Stimulated activated CD8-positive, alpha-beta memory T cell treated with anti-CD3 and anti-CD28 coated beads, Interleukin-4, amount 100 ng/mL, for 4 hours (primary cell): ENCODE measurements at places on chromosomes 1 and 21.

GRCh38 chr21:45550522-45551210 lies 8.4 kb upstream of the SLC19A1 start:
- DNase-seq, result no peak

DNA sequence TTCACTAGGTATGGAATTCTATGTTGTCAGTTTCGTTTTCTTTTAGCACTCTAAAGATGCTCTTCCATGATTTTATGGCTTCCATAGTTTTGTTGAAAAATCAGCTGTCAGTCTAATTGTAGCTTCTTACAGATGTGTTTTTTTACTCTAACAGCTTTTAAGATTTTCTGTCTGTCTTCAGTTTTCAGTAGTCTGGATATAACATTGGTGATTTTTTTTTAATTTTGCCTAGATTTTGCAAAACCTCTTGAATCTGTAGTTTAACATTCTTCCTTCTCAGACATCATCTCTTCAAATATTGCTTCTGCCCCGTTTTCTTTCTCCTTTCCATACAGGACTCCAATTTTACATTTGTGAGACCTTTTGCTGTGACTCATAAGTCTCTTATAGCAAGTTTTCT lies 17.9 kb upstream of the DYRK1A start:
- no peak for DNase-seq

DNA sequence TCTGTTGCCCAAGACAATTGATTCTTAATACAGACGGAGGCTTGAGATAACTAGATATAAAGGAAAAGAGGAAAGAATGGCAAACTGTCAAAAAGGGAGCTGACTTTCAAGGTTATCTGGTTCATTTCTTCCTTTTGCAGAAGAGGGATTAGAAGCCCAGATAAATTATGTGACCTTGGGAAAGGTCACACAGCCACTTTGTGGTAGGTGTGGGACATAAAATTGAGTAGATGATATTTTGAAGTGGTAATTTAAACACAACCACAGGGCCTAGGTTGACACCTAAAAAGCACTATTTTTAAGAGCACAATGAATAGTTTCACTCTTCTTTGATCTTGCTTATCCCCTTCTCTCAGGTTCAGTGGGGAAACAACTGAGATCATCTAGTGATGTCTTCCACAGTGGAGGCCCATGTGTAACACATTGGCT lies 16.9 kb upstream of the KIAA0040 start:
- DNase-seq, result no peak

DNA sequence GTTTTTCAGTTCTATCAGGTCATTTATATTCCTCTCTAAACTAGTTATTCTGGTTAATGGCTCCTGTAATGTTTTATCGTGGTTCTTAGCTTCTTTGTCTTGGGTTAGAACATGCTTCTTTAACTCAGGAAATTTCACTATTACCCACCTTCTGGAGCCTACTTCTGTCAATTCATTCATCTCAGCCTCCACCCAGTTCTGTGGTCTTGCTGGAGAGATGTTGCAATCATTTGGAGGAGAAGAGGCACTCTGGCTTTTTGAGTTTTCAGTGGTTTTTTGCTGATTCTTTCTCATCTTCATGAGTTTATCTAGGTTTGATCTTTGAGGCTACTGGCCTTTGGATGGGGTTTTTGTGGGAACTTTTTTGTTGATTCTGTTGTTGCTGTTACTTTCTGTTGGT lies 213.0 kb downstream of the BRINP2 start:
- DNase-seq, result no peak

DNA sequence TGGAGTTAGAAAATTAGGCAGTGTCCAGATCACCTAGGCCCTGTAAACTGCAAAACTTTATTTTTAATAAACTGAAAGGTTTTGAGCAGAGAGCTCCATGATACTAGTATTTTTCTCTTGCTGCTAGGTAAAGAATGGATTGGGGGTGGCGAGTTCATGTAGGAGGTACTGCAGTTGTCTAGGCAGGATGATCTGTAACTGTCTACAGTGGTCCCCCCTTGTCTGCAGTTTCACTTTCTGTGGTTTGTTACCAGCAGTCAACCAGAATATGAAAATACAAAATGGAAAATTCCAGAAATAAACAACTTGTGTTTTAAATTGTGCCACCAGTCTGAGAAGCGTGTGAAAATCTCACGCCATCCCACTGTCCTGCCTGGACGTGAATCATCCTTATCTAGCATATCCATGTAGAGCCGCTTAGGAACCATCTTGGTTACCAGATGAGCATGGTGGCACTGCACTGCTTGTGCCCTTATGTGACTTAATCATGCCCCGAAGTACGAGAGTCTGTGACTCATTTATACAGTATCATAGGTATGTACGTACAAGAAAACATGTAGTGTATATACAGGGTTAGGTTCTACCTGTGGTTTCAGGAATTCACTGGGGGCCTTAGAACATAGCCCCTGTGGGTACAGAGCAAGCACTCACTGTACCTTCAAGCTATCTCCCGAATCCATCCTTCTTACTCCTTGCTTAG lies 94.2 kb downstream of the AHCTF1 start:
- DNase-seq, result no peak

DNA sequence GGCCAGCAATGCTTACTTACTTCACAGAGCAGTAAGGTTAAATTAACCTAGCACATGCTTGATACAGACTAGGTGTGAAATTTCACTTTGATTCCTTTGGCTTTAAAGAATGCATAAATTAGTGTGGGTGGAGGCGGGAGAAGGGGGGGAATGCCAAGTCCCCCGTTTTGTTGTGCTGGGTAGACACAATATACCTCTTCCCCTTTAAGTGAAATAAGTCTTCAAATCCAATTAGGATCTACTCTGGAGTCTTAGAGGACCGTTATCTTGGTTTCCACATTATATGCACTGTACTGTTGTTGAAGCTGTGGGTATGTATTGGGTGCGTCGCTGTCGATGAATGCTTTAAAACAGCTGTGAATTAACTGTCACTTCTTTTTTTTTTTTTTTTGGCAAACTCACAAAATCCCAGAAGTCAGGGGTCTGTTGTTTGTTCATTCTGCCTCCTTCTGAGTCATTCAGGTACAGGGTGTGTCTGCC lies 1.6 kb upstream of the S1PR1 start:
- no peak for DNase-seq

DNA sequence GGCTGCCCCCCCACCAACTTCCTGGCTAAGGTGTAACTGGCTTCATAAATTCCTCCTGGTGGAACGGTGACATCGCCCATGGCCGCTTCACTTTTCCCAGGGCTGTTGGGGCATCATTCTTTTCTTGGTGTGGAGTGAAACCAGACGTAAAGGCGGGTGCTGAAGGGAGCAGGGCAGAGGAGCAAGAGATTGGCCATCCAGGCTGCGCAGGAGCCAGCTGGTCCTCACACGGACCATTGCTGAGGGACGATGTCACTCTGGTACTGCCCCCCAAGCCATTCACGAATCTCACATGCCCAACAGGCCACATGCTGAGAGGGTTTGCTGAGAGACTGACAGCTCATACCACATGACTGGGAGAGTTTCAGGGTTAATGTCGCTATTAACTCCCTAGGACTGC lies 10.5 kb upstream of the PKP1 start:
- DNase-seq, result no peak

- DNase-seq, result no peak
Observed at GRCh38 chr1:109498161-109498801, 4.4 kb downstream of the CYB561D1 start.

DNA sequence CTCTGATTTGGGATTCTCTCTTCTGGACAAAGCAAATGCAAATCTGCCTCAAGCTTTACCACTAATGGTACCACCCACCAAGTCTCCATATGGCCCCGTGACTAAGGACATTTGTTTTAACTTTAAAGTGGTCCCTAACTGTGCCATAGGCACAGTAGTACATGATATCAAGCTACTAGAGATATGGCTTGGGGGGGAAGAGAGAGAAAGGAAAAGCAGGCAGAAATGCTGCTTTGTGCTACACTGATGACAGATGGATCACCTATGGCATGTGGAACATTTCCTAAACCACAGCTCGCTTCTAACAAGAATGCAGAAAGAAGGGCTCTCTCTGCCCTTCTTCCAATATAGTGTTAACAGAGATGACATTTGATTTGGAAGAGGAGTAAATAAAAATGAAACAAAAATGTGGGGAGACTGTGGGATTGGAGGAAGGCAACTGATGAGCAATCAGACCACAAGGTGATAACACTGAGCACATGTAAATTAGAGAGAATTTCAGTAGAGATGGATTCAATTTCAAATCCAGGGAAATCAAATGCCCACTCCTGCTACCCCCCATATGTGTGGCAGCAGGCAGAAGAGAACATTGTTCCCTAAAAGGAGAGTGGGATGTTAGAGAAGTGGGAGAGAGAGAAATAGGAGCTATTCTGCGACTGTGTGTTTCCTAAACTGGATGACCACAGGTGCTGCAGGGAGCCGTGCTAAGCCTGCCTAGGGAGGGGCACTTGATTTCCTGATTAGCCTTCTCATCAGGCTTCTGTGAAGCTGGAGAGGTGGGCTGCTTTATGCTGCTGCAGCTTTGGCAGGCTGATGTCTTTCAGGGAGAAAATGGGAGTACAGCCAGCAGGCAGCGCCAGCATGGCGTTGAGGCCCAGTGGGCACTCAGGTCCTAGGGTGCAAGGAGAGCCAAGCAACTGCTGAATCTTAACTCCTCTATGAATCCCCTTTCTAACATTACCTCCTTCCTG lies 75.3 kb downstream of the ZNF648 start:
- no peak for DNase-seq

DNA sequence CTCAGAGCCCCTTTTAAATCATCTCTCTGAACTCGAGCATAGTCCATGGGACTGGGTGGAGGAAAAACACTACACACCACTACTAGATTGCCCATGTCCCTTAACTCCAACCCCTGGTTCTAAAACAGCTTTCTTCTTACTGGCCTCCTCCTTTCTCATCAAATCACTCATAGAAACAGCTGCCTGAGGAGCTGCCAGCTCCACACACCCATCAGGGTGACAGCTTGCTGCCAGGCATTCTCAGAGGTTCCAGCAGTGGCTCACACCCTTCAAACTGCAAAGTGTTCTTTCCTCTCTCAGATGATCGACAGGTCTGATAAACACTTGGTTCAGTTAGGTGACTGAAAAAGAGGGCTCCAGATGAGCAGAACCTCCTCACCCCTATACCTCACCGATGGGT lies 543.0 kb upstream of the PLXNA2 start:
- no peak for DNase-seq

- DNase-seq, result no peak
Observed at GRCh38 chr1:21665711-21666575, 3.2 kb downstream of the RAP1GAP start.
